T-helper 2 cell (primary cell): ENCODE measurements at places on chromosomes 5 and 9.

GRCh38 chr9:121298689-121299466 is 30.9 kb downstream of the GSN start:
- DNase-seq = no peak

- DNase-seq = no peak
These were observed 148.8 kb downstream of the IRX2 start for GRCh38 chr5:2602451-2603271.

DNA sequence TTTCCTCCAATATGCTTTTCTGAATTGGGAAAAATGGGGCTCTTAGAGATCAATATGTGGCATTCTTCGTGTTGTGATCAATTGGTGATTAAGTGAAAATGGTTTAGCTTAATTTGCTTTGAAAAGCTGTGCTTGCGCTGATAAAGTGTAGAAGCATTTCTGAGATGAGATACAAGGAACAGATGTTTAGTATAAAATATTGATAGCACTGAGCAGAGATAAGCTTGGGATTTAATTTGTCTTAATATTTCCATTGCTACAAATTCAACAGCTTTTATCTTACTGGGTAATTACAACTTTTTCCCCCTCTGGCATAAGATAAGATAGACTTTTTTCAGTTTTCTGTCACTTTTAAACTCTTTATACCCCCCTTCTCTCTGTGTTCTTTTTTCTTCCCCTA is 2204.9 kb upstream of the WWC1 start:
- DNase-seq = no peak

- no peak for DNase-seq
These were observed 550.2 kb upstream of the DAP start for GRCh38 chr5:11311272-11311671.
